Coronary artery (tissue), 2 donors: ENCODE measurements at places on chromosomes 3 and 15.

- no peak for DNase-seq
Measured at GRCh38 chr3:87615506-87615905, 339.1 kb upstream of the POU1F1 start.

GRCh38 chr3:146217324-146217723 is 33.6 kb downstream of the PLSCR4 start:
- DNase-seq, result no peak

- no peak for DNase-seq
Measured at GRCh38 chr3:182331341-182331740, 462.0 kb upstream of the ATP11B start.

DNA sequence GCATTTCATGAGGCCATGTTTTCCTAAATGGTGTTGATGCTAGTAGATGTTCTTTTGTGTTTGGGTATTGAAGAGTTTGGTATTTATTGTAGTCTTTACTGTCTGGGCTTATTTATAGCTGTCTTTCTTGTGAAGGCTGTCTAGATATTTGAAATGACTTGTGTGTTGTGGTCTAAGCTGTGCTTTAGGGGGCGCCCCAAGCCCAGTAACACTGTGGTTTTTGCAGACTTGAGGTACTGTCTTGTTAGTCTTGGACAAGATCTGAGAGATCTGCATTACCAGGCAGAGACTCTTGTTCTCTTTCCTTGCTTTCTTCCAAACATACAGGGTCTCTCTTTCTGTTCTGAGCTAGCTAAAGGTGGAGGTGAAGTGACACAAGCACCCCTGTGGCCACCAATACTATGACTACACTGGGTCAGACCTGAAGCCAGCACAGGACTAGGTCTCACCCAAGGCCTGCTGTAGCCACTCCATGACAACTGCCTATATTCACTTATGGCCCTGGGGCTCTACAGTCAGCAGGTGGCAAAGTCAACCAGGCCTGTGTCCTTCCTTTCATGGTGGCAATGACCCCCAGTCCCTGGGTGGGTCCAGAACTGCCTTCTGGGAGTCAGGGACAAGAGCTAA is 152.1 kb upstream of the TBC1D5 start:
- DNase-seq, result no peak

GRCh38 chr3:128345196-128345595 is 121.5 kb downstream of the DNAJB8 start:
- no peak for DNase-seq

DNA sequence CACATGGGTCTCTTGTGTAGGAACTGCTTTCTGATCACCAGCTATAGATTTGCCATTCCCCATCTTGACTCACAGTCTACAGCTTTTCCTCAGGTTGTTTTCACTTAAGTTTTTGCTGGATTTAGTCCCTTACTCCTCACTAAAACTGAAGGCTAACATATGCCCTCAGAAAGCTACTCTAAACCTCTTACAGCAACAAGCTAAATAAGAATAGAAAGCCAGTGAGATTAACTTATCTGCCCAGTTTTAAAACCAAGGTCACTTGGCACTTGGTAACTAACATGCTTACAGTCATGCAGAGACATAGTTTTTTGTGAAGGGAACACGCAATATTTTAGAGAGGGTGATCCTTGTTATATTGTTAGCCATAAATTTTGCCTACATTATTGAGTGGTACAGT is at the start of gene GUCA1C:
Gene GUCA1C, minus strand, starts transcription at position 180 of the 400 bp plus-strand sequence. Its CDS starts 117 bp downstream, at position 63.
- DNase-seq, result no peak

GRCh38 chr15:61441891-61442290 is 212.8 kb upstream of the RORA start:
- no peak for DNase-seq

DNA sequence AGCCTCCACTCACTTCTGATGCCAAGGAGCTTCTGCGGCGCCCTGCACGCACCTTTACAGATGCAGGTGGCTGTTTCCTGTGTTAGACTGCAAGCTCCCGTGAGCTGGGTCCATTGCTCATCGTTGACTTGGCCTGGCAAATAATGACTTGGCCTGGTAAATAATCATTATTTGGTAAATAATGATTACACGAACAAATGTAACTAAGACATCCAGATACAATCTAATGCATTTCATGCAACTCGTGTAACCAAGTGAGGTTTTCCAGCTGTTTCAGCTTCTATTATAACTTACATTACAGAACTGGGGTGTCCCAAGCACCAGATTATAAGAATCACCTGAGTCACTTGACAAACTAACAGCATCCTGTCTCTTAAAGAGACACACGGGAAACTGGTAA is 92.1 kb upstream of the BHLHE40 start:
- no peak for DNase-seq

DNA sequence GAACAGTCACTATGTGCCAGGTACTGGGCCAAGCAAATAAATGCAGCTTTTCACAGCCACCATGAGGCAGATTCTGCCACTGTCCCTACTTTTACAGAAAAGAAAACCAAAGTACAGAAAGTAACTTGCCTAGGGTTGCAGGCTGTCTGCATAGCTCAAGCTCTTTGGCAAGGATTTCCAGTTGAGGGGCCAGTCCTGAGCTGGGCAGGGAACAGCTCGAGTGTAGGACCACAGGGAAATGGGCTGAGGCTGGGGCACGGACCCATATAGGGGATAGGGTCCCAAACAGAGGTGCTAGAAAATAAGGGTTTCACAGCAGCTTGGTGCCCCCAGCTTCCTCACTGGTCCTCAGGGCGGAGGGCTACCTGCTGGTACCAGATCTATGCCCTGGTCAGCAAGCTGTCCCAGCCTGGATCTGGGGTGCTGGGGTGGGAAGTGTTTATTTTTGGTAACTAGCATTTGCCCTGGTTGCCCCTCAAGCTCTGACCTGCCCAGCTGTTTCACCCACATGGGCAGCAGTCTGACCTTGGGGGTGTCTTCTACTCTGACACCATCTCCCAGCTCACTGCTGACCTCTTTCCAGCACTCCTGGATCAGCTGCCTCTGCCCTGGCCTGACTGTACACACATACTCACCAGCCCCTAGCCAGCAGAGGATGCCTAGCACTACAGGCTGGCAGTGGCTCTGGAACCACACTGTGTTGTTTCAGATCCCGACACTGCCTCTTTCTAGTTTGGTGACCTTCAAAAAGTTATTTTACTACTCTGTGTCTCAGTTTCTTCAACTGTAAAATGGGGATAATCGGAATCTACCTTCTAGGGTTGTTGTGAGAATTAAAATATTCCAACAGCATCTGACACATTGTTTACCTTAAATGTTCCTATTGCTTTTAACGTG is 16.2 kb downstream of the MRAS start:
- DNase-seq, result no peak

DNA sequence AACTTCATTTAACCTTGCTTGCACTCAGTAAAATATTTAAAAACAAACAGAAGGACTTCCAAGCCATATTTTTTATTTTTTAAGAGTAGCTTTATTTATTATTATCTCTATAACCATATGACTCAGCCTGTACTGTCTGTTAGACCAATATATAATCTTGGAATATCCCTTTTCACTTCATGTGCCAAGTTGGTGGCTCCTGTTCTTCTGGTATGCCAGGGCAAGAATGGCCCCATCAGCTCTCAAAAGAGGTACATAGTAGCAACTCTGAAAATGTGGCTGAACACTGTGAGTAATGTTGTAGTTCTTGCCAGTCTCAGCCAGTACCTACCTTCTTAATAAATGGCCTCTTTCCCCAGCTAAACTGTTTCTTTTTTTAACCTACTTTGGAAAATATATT is 257.0 kb upstream of the UBE2E1 start:
- no peak for DNase-seq

- DNase-seq, result no peak
Measured at GRCh38 chr3:78761126-78761525, 1006.7 kb downstream of the ROBO1 start.

- DNase-seq, result no peak
Measured at GRCh38 chr15:93135459-93135858, 46.4 kb upstream of the RGMA start.

- no peak for DNase-seq
Measured at GRCh38 chr15:65156692-65157091, 23.1 kb upstream of the PDCD7 start.

GRCh38 chr3:24259901-24260512 is 234.6 kb downstream of the THRB start:
- peak; percentile 80 for DNase-seq

DNA sequence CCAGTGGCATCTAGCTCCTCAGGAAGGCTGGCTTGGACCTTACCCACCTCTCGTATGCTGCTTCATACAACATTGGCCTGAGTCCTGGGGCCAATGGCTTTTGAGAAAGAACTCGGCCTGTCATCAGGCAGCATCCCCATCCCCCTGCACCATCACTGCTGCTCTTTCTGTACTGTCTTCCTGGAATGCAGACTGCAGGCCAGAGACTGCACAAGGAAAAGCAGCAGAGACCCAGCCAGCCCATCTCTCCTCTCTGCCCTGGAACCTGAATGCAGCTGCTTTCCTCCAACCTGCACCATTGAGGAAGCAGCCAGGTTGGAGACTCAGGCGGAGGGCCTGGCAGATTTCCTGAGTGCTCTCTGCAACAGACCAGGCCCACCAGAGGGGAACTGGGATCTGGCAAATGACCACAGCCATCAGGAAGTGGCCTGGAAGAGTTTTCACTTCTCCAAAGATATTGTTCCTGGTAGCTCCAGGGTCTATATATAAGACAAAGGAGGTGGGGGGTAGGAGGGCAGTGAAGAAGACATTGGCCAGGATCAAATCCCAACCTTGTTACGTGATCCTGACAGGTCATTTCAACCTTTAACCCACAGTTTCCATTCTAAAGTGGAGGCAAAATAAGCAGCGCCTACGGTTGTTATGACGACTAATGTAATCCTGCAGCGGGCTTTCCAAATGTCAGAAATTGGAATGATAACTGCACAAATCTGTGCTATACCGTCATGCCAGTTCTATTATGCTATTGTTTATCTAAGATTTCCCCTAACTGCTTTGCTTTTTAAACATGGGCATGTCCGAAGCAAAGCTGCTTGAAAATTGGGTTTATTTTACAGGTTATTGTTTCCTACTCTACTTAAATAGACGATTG is 24.4 kb upstream of the RAB7A start:
- no peak for DNase-seq

GRCh38 chr3:117285737-117286136 is 576.2 kb downstream of the TUSC7 start:
- no peak for DNase-seq

DNA sequence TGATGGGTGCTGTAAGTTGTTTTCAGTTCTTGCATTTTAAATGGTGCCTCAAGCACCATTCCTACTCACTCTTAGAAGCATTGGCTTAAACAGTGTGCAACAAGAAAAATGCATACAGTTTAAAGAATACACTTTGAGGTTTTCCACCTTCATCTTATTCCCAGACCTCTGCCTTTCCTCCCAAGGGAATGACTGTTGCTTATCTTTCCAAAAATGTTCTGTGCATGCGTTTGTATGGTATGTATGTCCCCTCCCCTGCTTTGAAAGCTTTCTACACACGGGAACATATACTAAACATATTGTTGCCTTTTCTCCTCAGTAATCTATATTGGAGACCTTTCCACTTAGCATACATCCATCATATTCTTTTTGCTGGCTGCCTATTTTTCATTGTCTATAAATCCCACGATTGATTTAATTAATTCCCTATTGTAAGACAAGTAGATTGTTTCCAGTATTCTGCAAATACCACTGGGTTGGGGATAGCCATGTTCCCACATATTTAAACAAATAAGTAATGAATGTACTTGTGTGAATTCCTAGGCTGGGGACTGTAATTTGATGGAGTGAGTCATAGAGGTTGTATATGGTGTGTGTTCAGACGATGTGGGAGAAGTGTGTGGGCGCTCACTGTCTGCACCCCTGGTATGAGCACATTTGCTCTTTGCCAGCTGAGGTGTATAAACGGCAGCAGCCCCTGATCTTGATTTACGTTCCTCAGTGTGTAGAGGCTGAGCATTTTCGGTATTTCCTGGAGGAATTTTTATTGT is 5.8 kb downstream of the TRAK1 start:
- DNase-seq, result no peak

GRCh38 chr15:89165677-89166076 is 55.7 kb downstream of the RLBP1 start:
- DNase-seq, result no peak

DNA sequence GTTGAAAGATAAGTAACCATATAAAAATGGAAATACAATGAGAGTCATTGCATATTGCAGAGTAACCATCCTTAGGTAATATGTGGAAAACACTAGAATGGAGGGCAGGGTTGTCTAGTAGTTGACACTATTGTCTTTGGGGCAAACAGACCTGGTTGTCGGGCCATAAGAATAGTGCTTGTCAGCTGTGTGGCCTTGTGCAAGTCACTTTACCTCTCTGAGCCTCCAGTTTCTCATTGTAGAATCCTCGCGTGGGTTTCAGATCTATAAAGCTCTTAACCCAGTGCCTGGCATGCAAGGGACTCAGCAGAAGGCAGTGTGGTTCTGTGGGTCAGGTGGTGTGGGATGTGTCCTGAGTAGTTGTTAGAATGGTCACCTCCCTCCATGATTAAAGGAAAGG is 32.0 kb downstream of the MRPS25 start:
- no peak for DNase-seq

GRCh38 chr3:167761302-167761701 is 25.8 kb downstream of the SERPINI1 start:
- DNase-seq, result no peak

- no peak for DNase-seq
Measured at GRCh38 chr3:143464850-143465249, 345.3 kb downstream of the CHST2 start.

DNA sequence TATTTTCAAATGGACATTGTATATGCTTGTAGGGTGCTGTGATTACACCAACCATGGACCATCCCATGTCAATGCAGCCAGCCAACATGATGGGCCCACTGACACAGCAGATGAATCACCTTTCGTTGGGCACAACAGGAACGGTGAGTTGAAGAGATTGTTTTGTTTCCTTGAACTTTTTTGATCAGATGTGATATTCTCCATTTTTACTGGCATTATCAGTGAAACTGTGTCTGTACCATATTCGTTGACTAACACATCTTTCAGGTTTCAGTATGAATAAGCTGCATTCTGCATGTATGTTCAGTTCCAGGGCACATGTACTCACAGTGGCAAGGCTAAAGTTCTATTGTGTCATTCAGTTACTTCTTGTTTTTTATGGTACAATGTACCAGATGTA is 655.2 kb downstream of the RBMS3 start:
- no peak for DNase-seq
